ENCODE measurements at places on chromosomes 2 and 18. TPM values are rescaled to one million over a fixed set of nuclear protein-coding genes. Genes with fewer than 3 reads are reported as not detected.

Gene BOLL
- not detected for total RNA-seq

Gene DSG4
- not detected for total RNA-seq

Gene SIX3
- 0.32 TPM for total RNA-seq

Gene PRSS56
- total RNA-seq = 0.27 TPM

Gene ASXL3
- total RNA-seq = not detected

Gene LTBP1
- 26.4 TPM for total RNA-seq

Gene DSEL
- total RNA-seq = 0.29 TPM

Gene LIMS4
- total RNA-seq = 0.56 TPM

Gene L3MBTL4
- total RNA-seq = not detected

Gene UGT1A8
- total RNA-seq = not detected

Gene TUBA4A
- 385 TPM for total RNA-seq
